NCI-H2107 (cell line): ENCODE measurements at places on chromosomes 4 and X.

- no peak for DNase-seq
Observed at GRCh38 chrX:81414630-81415029, 212.7 kb downstream of the SH3BGRL start.

GRCh38 chr4:90582087-90582486, 454.9 kb downstream of the CCSER1 start:
- DNase-seq = no peak

GRCh38 chrX:11103751-11104150, 7.4 kb upstream of the HCCS start:
- no peak for DNase-seq

DNA sequence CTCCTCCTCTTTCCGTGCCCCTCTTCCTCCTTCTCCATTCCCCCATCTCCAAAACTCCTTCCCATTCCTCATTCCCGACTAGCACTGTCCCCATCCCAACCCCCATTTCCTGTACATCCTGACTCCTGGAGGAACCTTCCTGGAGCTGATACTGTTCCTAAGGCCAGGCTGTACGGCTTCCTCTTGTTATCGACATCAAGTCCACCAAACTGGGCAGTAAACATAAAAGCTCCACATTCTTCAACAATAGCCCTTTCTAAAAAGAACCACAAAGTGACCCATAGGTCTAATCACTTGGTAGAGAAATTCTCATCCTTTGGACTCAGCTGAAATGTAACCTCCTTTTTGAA, 22.9 kb downstream of the AWAT2 start:
- no peak for DNase-seq

- no peak for DNase-seq
Observed at GRCh38 chrX:97895751-97896150, 1012.0 kb downstream of the RPA4 start.

DNA sequence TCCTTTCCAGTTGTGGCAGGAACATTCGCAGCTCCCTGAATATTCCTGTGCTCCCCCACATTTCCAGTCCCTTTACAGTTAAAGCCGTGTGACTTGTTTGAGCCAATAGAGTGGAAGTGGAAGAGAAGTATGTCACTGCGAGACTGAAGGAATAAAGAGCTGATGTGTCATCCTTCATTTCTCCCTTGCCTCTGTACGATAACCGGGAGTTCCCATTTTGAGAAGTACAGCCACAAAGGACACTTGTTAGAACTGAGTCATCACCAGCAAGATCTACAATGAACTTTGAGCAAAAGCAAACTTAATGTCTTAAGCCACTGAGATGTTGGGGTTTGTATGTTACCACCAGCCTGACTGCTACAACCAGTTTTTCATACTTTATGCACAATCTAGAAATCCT, 92.3 kb downstream of the SPRY1 start:
- no peak for DNase-seq

- no peak for DNase-seq
Observed at GRCh38 chr4:44160776-44161367, 287.7 kb downstream of the KCTD8 start.
